Caco-2 (cell line): ENCODE measurements at places on chromosomes 13 and 19.
A peak's percentile ranks its signal among the peaks of the same experiment; 100 is the strongest.

DNA sequence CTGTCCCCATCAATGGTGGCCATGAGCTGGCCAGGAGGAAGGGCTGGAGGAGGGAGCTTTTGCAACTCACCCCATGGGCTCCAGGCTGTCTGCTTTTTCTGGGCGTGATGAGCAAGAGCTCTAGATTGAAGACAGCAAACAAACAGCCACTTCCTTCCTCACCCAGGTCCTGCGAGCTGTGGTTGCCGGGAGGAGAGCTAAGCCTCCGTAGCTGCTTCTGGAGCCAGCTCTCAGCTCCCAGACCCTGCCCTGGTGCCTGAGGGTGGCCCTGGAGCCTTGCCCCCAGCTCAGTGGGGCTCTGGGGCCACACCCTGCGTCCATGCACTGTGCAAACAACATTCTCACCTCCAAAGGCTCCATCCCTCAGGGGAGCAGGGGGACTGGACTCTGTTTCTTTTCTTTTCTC, 6.2 kb downstream of the MYO1F start:
- DNase-seq: no peak
- H3K4me1 ChIP-seq: no peaks in the 10 kb centered on the region
- H3K27ac ChIP-seq: no peak overlapping the region
- no peak overlapping the region for H3K4me3 ChIP-seq

- peaks cover 62% of the 10 kb centered on the region for H3K4me1 ChIP-seq
- no peak overlapping the region for H3K4me3 ChIP-seq
- peaks cover 2% of the 10 kb centered on the region; the same call in 1 of the 2 replicates for H3K36me3 ChIP-seq
- peak overlapping the region; percentile 92 for H3K27ac ChIP-seq
Measured at GRCh38 chr19:2171349-2172145, 7.8 kb downstream of the DOT1L start.

DNA sequence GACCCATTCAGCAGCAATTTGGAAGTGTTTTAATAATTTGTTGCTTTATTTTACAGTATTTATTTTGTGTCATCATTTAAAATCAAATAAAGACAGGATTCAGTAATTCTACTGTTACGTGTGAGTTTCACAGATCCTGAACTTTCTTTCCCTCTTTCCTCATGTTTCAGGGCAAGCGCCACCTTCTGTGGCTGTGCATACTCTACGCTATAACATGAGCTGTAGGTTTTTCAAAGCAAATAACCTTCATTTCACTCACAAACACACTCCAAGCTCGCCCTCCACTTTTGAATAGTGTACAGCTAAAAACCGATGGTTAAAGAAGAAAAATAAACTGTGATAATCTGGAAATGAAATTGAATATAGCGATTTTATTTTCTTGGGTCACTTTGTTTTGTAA, 753.3 kb downstream of the OLFM4 start:
- no peak for DNase-seq
- no peak overlapping the region for H3K27ac ChIP-seq
- H3K4me3 ChIP-seq: no peak overlapping the region

DNA sequence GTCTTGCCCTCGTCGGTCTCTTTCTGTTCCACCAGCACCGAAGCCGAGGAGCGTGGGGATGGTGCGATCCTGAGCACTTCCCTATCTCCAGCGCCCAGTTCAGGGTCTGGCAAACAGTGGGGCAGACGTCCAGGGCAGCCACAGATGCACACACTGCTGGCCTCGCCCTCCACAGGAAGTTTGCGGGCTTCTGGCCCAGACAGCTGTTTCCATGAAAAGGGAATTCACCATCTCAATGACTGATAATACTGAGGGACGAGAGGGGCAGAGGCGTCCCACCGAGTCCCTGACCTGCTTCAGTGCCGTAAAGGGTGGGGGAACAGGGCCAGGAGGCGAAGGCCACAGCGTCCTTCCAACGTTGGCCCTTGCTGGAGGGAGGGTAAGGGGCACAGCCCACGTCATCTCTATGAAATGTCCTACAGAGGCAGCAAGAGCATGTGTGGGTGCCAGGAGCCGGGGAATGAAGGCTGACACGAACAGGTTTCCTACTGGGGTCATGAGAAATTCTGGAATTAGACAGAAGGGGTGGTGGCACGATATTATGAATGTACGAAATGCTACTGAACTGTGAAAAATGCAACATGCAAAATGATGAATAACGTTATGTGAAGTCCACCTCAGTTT, 19.5 kb downstream of the SHC2 start:
- H3K27ac ChIP-seq: no peak overlapping the region
- no peaks in the 10 kb centered on the region for H3K4me1 ChIP-seq
- H3K27me3 ChIP-seq: no peaks in the 10 kb centered on the region
- no peaks in the 10 kb centered on the region for H3K36me3 ChIP-seq
- no peak for DNase-seq

- no peaks in the 10 kb centered on the region for H3K36me3 ChIP-seq
- H3K27ac ChIP-seq: no peak overlapping the region
- no peak for DNase-seq
- H3K4me1 ChIP-seq: no peaks in the 10 kb centered on the region
- H3K4me3 ChIP-seq: no peak overlapping the region
Measured at GRCh38 chr13:64938660-64939059, 2291.5 kb downstream of the PCDH9 start.

- H3K36me3 ChIP-seq: no peaks in the 10 kb centered on the region
- H3K4me3 ChIP-seq: no peak overlapping the region
- DNase-seq: no peak
- H3K27ac ChIP-seq: no peak overlapping the region
- no peaks in the 10 kb centered on the region for H3K27me3 ChIP-seq
Measured at GRCh38 chr13:104796581-104796980, 1730.4 kb upstream of the SLC10A2 start.

DNA sequence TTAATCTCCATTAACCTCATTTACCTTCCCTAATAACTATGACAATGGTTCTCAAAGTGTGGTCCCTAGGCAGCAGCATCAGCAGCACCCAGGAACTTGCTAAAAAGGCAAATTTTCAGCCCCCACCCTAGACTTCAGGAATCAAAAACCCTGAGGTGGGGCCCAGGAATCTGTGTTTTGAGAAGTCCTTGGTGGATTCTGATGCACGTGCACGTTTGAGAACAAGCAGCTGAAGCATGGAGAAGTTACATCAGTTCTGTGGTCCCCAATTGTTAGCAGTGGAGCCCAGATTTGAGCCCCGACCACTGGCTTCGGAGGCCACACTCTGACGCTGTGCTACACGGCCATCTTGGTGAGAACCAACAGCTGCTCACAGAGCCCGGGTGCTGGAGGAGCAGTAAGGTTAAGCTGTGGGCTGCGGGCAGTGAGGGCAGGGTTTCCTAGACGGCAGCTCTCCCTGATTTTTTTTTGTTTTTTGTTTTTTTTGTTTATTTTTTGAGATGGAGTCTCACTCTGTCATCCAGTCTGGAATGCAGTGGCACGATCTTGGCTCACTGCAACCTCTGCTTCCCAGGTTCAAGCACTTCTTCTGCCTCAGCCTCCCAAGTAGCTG, 14.0 kb upstream of the CD22 start:
- DNase-seq: no peak
- H3K4me3 ChIP-seq: no peak overlapping the region
- no peak overlapping the region for H3K27ac ChIP-seq
- no peaks in the 10 kb centered on the region for H3K36me3 ChIP-seq

GRCh38 chr13:34420702-34421346, 521.2 kb upstream of the NBEA start:
- H3K4me3 ChIP-seq: no peak overlapping the region
- H3K27ac ChIP-seq: no peak overlapping the region
- H3K36me3 ChIP-seq: no peaks in the 10 kb centered on the region
- H3K27me3 ChIP-seq: no peaks in the 10 kb centered on the region
- no peak for DNase-seq

DNA sequence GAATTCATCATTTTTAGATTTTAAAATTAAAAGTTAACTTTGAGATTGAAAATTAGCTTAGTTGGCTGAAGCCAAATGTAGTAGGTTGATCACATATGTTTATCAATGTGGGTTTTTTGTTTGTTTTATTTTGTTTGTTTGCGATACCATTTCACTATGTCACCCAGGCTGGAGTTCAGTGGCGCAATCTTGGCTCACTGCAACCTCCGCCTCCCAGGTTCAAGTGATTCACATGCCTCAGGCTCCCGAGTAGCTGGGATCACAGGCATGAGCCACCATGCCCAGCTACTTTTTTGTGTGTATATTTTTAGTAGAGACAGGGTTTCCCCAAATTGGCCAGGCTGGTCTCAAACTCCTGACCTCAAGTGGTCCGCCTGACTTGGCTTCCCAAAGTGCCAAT, 665.7 kb upstream of the SLC10A2 start:
- H3K4me1 ChIP-seq: no peaks in the 10 kb centered on the region
- H3K36me3 ChIP-seq: no peaks in the 10 kb centered on the region
- H3K27ac ChIP-seq: no peak overlapping the region
- no peaks in the 10 kb centered on the region for H3K27me3 ChIP-seq
- no peak for DNase-seq
- H3K4me3 ChIP-seq: no peak overlapping the region

GRCh38 chr13:45055902-45056648, 64.2 kb upstream of the GTF2F2 start:
- 0 out of 2 replicates have a peak, but pooled peaks cover 3% of the 10 kb centered on the region for H3K4me1 ChIP-seq
- no peaks in the 10 kb centered on the region for H3K27me3 ChIP-seq
- DNase-seq: no peak
- no peak overlapping the region for H3K27ac ChIP-seq
- no peaks in the 10 kb centered on the region for H3K36me3 ChIP-seq

DNA sequence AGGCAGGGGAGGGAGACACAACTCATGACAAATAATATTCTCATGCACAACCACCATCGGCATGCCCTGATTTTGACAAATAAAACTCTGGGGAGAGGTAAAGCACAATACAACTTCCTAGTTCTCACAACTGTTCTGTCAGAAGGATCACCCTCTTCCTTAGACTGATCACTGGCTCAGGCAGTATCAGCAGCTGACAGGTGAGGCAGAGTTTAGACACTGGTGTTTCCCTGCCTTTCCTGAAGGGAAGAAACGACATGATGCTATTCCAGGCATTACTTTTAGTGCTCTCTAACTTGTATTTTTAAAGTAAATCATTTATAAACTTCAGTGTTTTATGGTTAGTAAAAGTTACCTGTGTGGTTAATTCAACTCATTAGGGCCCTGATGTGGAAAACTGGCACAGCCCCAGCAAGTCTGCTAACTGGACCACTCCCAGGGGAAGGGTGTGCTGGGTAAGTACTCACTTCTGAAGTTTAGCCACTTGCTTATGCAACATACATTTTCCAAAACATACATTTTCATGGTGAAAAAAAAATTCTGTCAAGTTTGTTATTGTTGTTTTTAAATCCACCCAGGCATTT, 82.8 kb downstream of the CRYL1 start:
- no peaks in the 10 kb centered on the region for H3K4me1 ChIP-seq
- H3K36me3 ChIP-seq: no peaks in the 10 kb centered on the region
- H3K27me3 ChIP-seq: no peaks in the 10 kb centered on the region

DNA sequence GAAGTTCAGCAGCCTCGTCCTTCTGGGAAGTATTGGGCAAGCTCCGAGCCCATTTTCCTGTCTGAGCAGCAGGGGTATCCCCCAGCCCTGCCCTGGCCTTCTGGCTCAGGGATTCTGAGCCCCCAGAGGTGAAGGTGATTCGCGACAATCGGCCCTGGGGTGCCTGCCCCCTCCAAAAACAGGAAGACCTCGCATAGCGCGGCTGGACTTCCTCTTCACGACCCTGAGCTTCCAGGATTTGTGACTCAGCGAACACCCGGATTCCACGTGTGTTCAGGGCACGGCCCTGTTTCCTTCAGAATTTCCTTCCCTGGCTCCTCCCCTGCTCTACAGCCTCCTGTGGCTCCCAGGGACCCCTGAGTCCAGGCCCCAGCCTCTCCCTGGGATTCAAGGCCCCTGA, at the start of gene SEMA6B:
Gene SEMA6B (minus strand): TSS at position 116 of the 400 bp plus-strand sequence. CDS start 1,227 bp downstream, outside the sequence.
- no peak for DNase-seq
- no peaks in the 10 kb centered on the region for H3K36me3 ChIP-seq
- no peak within 1 kb of the TSS for H3K4me3 ChIP-seq
- H3K27ac ChIP-seq: no peak within 1 kb of the TSS
- peaks cover 11% of the 10 kb centered on the region; the same call in 1 of the 2 replicates for H3K4me1 ChIP-seq
- H3K27me3 ChIP-seq: no peaks in the 10 kb centered on the region

DNA sequence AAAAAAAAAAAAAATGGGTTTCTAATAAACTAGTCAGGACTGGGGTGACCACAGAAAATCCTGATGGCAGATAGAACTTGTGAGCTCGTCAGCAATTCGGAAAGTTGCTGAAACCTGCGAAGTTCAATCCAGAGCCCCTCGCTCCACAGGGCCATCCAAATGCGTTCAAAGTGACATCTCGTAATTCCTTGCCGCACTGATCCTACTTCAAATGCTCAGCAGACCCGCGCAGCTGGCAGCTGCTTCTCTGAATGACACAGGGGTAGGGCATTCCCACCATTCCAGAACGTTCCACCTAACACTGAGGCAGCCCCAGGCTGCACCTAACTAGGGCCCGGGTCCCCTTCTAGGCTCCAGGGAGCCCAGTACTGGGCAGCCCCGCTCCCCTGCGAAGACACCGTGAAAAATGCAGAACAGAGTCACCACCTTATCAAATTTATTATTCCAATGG, 4.8 kb upstream of the DAPK3 start:
- H3K4me3 ChIP-seq: no peak overlapping the region
- DNase-seq: no peak
- H3K27ac ChIP-seq: no peak overlapping the region
- peaks cover 20% of the 10 kb centered on the region for H3K36me3 ChIP-seq
- H3K4me1 ChIP-seq: no peaks in the 10 kb centered on the region
- H3K27me3 ChIP-seq: no peaks in the 10 kb centered on the region

GRCh38 chr13:105346141-105346775, 1189.2 kb downstream of the EFNB2 start:
- no peaks in the 10 kb centered on the region for H3K4me1 ChIP-seq
- no peaks in the 10 kb centered on the region for H3K36me3 ChIP-seq
- H3K4me3 ChIP-seq: no peak overlapping the region

- no peak overlapping the region for H3K4me3 ChIP-seq
- no peak overlapping the region for H3K27ac ChIP-seq
- no peaks in the 10 kb centered on the region for H3K36me3 ChIP-seq
- peaks cover 7% of the 10 kb centered on the region; the same call in 1 of the 2 replicates for H3K4me1 ChIP-seq
Measured at GRCh38 chr13:39095500-39095899, 57.2 kb downstream of the NHLRC3 start.
